ENCODE measurements at places on chromosomes 5 and 9.

DNA sequence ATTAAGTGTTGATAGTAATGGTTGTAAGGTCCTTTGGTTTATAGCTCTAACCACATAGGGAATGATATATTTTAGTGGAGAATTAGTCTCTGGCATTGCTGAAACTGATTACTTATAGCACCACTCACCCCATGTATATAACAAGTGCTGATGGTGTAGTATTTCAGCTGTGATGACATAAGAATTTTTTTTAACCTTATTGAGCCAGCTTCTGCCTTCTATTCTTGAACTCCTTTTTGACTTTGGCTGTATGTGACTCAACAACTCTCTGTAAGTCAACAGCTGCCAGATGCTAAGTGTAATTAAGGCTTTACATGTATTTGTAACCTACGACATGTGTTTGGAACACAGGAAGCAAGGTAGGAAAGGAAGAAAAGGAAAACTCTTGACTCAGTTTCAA is 929.6 kb upstream of the WWC1 start:
- no peak for DNase-seq

GRCh38 chr9:15156241-15156640 is 150.8 kb downstream of the TTC39B start:
- DNase-seq, result no peak

- no peak for DNase-seq
These were observed 274.0 kb upstream of the CDH9 start for GRCh38 chr5:27312291-27312893.

- DNase-seq, result no peak
These were observed 106.1 kb downstream of the PCSK1 start for GRCh38 chr5:96326902-96327301.

GRCh38 chr5:124986667-124987066 is 240.2 kb upstream of the ZNF608 start:
- no peak for DNase-seq

DNA sequence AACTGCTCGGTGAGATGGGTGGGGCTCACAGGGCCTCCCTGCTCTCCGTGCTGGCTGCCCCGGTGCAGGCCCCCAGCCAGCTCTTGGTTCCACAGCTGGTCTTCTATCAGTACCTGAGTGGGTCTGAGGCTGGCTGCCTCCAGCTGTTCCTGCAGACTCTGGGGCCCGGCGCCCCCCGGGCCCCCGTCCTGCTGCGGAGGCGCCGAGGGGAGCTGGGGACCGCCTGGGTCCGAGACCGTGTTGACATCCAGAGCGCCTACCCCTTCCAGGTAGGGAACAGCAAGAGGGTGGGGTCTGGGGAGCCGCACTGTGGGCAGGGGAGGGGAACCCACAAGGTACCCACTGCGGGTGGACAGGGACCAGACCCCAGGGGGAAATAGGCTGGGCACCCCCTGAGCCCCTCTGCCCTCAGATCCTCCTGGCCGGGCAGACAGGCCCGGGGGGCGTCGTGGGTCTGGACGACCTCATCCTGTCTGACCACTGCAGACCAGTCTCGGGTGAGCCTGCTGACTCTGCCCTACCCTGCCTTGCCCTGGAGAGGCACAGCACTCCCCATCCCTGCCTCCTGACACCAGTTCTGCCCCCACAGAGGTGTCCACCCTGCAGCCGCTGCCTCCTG is 2.8 kb downstream of the MAMDC4 start:
- DNase-seq, result no peak

DNA sequence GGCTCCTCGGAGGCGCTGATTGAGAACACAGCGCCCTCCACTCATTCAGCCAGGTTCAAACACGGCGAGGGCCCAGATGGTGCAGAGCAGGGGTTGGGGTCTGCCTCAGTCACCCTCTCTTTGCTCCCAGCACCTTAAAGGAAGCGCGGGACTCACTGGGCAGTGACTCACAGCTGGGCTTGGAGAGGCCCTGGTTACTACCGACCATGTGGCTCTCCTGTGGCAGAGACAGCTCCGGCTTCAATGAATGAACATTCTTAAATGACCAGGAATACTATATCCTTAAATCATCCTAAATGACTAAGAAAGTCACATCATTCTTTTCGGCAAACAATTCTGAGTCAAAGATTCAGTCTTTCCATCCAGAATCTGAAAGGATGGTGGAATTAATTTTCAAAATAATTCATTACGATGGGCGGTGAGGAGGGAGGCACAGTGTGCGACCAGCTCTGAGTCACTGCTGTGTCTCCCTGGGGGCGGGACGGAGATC is 1.6 kb upstream of the INPP5E start:
- no peak for DNase-seq

DNA sequence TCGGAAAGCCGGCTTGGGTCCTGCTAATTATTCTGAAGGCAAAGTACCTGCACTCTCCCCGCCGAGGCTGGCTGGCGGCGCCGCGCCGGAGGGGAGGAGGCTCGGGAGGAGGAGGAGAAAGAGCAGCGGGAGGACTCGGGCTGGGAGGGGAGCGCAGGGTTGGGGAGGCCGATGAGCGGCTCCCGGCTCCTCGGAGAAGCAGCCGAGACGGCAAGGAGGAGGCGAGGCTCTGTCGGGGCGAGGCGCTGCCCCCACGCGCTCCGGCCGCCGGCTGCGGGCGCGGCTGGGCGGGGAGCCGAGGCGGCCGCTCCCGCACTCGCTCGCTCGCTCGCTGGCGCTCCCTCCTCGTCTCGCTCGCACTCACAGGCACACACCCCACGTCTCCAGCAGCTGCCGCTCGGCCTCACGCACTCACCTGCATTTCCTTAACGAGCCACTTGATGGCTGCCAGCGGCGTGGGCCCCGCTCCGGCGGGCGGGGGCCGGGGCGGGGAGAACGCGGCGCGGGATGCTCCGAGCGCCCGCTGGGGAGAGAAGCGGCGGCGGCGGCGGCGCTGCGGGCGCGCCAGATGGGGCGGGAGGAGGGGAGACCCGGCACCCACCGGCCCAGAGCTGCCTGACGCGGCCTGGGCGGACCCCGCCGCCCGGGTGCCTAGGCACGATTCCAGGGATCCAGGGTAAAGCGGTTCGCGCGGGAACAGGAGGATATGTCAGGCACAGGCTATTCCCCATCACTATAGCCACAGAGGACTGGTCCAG is at the start of gene PTPRD:
Gene PTPRD (minus strand): TSS at position 362 of the 758 bp plus-strand sequence.
- peak; percentile 27 for DNase-seq

DNA sequence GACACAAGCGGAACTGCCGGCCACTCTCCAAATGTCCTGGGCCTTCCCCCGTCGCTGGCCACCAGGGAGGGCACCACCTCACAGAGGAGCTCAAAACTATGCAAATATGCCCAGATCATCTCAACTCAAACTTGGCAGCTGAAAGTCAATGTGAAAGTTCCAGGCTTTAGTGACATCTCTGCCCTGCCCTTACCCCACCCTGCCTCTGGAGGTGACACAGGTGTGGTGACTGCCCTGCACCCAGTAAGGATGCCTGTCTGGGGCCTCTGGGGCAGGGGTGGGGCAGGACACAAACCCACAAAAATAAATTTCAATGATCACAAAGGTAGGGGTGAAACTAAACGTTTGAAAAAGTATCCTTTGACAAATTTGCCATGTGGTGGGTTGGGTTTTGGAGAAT is 213.4 kb downstream of the HSPA4 start:
- no peak for DNase-seq

DNA sequence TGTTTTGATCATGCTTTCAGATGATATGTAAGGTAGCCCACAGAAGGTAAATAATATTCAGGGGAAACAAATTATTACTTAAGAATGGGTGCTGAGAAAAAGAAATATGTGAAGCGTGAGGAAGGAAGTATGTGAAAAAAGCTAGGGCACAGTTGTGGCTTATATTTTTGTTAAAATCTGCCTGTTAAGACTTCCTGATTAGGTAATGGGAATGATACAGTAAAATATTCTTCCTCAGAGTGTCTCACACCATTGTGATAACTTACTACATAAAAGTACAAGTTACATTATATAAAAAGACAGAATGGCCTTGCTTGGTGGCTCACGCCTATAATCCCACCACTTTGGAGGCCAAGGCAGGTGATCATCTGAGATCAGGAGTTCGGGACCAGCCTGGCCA is 18.7 kb upstream of the PARP8 start:
- DNase-seq, result no peak
